ENCODE measurements at places on chromosomes 11 and 22.

DNA sequence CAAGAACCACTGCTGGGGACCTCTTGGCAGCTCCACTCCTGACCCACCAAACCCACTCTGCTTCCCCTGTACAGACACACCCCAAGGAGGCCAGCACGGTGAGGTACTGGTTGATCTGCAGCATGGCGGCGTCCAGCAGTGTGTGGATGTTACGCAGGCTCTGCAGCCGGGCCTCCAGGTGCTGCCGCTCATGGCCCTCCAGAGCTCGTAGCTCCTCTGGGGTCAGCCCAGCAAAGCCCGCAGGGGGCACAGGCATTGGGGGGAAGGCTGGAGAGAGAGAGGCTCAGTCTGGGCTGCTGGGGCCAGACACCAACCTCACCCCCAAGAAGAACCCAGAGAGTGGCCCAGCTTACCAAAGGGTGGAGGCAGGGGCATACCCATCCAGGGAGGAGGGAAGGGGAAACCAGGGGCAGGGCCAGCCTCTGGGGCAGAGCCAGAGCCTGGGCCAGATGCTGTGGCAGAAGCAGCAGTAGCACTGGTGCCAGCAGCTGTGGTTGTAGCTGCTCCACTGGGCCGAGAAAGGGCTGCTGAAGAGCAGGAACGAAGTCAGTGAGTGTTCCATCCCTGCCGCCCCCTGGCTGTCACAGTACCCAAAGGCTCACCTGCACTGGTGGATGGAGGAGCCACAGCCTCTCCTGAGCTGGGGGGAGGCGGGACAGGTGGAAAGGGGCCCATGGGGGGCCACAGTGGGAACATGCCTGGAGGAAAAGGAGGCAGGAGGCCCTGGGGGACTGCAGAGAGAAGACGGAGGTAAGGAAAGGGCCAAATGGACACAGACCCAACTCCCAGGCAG is 4.5 kb downstream of the SYVN1 start:
- DNase-seq: no peak

DNA sequence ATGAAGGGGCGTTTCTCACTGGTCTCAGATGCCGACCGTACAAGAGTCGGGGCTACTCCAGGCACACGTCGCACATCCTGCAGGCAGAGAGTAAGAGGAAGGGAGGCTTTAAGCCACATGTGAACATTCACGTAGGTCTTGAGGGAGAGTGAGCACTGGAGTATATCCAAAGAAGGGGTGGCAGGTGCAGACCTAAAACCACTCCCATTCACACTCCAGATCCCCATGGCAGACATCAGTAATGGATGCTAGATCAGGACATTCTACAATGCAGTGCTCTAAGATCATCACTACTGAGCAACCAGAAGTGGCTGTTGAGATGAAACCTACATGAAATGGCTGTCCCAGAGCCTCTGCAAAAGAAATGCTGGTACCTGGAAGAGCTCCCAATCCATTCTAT is 39.0 kb downstream of the WT1 start:
- no peak for DNase-seq

- no peak for DNase-seq
Measured at GRCh38 chr11:62204430-62204829, 4.0 kb upstream of the SCGB2A1 start.

DNA sequence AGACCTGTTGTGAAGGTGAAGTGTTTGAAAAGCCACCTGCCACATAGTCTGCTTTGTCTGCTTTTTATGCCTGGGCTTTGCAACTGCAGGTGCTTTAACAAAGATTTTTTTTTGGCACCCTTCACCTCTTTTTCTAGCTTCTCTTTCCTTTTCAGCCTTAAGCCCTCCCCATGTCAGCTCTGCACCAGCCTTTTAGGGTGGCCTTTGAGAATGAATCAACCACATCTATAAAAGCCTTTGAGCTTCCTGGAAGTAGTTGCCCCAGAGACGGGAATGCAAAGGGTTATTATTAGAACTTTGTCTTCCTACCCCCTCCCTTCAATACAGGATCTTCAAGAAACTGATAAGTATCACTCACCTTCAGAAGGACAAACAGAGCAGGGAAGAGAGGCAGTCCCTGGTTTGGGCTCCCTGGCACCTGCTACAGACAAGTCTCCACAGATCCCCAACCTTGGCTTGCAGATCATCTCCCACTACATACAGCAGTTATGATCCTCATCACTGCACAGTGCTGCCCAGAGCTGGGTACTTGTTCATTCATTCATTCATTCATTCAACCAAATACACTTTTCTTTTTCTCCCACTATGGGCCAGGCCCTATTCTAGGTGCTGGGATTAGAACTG is 8.0 kb downstream of the PVALB start:
- DNase-seq: no peak

DNA sequence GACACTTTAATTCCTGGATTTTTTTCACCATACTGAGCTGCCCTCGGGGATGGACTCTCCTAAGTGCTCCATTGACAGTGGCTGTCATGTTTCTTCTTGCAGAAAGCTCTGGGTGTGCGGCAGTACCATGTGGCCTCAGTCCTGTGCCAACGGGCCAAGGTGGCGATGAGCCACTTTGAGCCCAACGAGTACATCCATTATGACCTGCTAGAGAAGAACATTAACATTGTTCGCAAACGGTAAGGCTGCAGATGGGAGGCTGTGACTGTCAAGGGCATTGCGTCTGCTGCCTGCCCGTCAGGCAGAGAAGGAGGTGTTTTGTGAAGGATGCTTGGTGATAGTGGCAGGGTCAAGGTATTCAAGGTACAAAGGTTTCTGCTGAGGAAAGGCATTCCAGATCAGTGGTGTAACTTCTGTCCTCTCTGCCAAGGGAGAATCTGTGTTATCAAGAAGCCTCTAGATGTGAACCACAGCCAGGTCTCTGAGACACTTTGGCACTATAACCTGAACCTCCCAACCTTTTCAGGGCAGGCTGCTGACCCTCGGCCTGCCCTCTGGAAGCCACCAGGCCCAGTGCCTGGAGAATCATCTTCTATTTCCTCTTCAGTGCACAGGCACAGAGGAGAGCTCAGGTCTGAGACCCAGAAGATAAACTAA is 30.8 kb downstream of the ACO2 start:
- DNase-seq: no peak

GRCh38 chr11:17606233-17607082 is 59.4 kb downstream of the OTOG start:
- no peak for DNase-seq

Measured in T-helper 9 cell (primary cell).